Fibroblast of skin of right quadriceps (primary cell): ENCODE measurements at places on chromosomes 7 and 10.

DNA sequence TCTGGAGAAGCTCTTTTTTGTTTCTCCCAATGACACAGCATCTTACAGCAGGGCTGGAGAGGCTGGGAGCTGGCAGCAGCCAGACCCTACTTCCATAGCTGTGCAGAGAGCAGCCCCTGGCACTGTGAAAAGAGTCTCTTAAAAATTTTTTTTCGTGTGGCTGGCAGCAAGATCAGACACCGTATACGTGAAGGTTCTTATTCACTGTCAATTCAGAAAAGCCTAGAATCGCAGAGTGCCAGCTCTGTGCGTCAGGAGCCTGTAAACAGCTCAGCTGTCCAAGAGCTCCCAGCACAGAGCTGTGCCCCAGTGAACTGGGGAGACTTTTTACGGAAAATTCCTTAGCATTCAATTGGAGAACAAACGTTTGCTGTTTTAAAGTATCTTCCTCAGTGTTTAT lies 6.5 kb downstream of the BAG3 start:
- no peak for DNase-seq

DNA sequence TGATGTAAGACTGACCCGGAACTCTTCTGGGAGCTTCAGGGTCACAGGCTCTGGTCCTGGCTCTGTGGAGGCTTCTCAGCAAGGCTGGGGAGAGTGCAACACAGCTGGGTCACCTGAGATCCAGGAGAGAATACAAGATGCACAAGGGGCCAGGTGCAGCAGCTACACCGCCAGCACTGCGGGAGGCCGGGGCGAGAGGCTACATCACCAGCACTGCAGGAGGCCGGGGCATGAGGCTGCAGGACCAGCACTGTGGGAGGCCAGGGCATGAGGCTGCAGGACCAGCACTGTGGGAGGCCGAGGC lies 44.3 kb downstream of the PDGFA start:
- no peak for DNase-seq

DNA sequence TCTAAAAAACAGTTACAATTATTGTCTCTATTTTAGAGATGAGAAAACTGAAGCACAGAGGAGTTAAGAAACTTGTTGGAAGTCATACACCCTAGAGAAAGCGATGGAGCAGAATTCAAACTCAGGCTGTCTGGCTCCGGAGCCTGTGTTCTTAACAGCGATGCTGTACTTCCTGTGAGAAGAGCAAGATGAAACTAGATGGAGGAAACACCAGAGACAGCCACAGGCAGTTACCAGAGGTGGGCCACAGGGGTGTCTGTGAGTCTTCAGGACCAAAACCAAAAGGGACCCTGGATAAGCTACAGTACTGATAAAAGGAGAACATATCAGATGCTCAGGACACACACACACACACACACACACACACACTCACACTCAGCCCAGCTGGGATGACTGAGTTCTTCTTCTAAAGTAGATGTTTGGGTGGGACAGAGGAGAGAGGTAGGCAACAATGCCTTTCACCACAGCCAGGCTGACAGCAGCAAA lies 289.2 kb downstream of the FZD1 start:
- DNase-seq = no peak

- DNase-seq = no peak
These were observed 17.9 kb upstream of the CYTH3 start for GRCh38 chr7:6290319-6290741.

GRCh38 chr10:79438699-79439085 lies 6.7 kb downstream of the ZCCHC24 start:
- no peak for DNase-seq

- no peak for DNase-seq
These were observed 9.7 kb upstream of the TARP start for GRCh38 chr7:38283107-38283506.

DNA sequence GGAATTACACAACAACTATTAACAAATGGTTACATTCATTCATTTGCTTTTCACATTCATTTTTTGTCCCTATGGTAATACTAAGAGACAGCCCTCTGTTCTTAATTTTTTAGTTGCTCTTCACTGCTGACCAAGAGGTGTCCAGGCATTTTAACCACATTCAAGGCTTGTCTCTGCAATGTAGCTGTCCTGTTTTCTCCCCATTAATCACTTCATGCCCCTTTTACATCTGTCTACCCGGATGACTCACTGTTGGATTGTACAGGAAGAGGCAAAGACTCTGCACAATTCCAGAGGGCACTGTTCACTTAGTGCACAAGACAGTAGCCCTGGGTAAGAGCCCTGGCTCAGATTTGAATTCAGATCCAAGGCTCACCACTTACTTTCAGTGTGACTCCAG lies 168.5 kb downstream of the NOC3L start:
- peak; percentile 67 for DNase-seq

GRCh38 chr7:98651760-98652159 lies 34.7 kb downstream of the NPTX2 start:
- DNase-seq = no peak

GRCh38 chr10:546971-547590 lies 142.4 kb downstream of the DIP2C start:
- no peak for DNase-seq

- DNase-seq = no peak
These were observed 9.2 kb upstream of the HNRNPF start for GRCh38 chr10:43417950-43418768.
